ENCODE measurements at places on chromosomes 1 and 21.
A peak's percentile ranks its signal among the peaks of the same experiment; 100 is the strongest.

- peak; percentile 85 for DNase-seq
Measured at GRCh38 chr21:36487641-36488307, 7.9 kb upstream of the CLDN14 start.

DNA sequence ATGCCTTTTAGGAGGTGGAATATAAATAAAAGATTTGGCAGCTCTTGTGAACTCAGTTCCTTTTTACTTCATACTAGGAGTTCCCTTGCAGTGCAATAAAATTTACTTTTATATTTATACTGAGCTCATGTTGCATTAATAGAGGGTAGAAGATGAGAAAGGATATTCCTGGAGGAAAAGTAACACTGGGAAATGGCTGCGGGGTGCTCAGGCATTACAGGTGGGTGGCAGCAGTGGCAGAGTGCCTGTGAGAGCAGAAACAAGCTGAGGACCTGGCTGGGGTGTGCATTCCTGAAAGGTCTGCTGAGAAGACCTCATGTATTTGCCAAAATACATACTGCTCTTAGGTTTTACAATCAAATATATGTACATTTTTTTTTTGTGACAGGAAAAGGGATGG, 126.9 kb downstream of the COQ8A start:
- DNase-seq = no peak

DNA sequence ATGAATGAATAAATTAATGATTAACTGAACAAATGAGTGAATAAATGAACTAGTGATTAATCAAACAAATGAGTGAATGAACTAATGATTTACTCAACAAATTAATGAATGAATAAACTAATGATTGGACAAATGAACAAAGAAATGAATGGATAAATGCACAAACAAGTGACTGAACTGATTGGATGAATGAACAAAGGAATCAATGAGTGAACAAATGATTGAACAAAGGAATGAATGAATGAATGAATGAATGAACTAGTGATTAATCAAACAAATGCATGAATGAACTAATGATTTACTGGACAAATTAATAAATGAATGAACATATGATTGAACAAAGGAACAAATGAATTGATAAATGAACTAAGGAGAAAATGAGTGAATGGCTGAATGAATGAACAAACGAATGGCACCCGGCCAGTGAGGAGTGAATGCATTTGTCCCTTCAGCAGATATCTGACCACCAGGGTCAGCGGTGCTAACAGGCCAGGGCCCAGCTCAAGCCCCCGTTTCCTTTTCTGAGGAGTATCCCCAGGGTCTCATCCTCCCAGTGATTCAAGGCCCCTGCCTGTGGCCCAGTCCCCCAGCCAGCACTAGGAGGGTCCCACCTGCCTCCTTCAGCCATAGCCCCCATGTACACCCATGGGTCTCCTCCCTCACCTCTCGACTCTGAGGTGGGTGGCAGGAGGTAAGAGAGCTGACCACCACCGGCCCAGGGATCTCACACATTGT, 49.9 kb downstream of the WNT9A start:
- DNase-seq = peak; percentile 6

DNA sequence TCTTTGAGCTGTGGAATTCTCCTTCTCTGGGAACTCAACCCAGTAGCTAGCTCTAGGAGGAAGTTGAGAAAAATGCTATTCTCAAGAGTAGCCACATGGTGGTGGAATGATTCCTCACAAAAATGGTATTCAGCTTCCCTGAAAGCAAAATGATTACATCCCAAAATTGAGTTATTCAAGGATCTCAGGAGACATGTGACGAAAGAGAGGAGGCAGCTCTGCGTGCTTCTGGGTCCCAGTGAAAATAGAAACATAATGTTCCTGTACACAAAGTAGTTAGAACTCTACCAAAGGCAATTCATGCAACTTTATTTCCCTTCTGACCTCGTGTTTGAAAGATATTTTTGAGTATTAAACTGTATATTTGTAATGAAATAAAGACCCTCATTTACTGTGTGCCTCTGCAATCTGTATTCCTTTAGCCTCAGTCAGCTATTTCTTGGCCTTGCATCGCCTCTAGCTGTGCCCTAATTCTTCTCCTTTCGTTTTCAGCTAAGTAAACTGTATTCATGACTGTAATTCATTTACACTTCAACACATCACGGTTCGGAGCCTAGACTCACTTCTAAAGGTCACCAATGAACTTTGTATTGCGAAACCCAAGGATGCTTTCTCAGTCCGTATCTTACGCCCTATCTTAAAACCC, 167.3 kb downstream of the FASLG start:
- DNase-seq = no peak

DNA sequence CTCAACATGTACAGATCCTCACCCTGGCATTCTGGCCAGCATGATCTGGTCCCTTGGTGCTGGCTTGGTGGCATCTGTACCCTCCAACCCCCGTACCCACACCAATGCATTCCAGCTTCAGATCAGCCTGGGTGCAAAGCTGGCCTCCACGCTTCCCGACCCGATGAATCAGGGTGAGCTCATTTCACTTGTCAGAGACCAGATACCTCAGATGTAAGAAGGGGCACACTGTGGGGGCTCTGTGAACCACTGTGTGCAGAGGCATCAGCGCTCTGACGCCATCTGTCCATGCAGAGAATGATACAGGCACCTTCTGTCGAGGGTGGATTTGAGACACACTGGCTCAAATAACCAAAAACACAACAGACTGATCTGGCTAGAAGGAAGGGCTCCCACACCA, 76.6 kb downstream of the DMRTB1 start:
- no peak for DNase-seq

DNA sequence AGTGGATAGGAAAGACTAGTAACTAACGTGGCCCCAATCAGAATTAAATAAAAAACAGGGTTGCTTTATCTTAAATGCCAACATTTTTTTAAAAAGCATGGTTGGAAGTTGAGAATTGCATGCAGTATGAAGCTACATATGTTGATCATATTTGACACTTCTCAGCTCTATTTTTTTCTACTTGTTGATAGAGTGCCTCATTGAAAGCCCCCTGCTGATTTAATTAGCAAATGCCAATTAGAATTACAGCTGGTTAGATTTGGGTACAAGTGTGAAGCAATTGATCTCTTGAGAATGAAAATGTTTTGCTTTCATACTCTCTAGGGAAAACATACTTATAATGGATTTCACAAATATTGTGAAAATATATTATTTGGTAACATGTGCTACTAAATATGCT, 40.5 kb downstream of the CHD1L start:
- no peak for DNase-seq

DNA sequence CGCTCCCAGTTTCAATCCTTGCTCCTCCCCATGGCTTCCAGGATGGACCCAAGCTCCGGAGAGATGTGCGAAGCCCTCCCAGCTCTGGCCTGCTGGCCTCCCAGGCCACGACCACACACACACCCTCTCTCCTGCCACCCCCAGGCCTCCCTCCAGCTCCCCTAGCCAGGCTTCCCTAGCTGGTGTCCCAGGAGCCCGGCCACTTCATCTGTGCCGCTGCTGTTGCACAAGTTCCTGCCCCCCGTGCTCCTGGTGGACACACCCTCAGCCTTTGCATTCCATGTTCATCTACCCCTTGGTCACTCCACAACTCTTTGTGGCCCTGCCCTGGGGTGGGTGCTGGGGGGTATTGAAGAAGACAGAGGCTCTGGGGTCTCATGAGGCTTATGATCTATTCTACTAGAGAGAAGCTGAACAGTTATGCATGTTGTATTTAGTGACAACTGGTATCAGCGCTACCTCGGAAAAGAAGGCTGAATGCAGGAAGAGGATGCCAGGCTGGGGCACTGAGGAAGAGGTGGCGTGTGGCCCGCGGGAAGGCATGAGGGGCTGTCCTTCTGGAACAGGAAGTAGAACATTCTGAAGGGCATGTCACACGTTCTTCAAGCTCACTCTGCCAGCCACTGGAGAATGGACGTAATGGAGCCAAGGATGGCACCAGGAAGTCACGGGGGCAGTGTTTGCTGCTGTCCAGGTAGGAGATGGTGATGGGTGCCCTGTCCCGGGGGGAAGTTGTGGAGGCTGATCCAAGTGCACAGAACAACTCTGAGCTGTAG, 172.4 kb downstream of the PSMG1 start:
- DNase-seq = no peak

DNA sequence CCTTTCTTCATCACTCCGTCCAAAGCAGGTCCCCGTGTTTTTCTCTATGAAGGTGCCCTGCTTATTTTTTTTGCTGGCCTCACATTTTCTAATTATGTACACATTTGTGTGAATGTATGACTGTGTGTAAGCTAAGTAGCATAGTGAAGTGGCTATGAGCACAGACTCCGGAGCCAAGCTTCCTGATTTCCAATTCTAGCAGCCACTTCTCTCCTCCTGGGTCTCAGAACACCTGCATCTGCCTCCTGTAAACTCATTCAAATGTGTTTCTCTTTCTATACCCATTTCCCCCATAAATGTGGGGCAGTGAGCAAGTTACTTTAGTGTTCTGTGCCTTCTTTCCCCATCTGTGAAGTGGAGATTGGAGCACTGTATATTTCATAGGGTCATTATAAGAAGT, 2.1 kb downstream of the SLAMF6 start:
- no peak for DNase-seq

DNA sequence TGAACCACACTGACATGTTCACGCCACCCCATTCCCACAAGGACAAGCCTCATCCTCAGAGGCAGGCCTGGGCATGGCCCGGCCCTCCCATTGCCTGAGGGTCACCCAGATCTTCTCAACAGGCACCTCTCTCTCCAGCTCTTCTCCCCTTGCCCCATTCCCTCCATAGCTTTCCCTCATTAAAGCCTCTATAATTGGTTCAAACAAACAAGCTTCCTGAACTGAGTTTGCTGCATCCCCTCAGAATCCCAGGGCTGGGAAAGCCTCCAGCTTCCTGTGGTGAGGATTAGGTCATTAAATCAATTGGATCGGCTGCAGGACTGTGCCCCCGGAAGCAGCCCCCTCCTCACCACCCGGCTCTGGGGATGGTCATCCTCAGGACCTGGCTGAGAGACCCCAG, 18.9 kb downstream of the CTNNBIP1 start:
- no peak for DNase-seq

- peak; percentile 25 for DNase-seq
Measured at GRCh38 chr1:1205769-1206375, 520 bp downstream of the TNFRSF18 start.

DNA sequence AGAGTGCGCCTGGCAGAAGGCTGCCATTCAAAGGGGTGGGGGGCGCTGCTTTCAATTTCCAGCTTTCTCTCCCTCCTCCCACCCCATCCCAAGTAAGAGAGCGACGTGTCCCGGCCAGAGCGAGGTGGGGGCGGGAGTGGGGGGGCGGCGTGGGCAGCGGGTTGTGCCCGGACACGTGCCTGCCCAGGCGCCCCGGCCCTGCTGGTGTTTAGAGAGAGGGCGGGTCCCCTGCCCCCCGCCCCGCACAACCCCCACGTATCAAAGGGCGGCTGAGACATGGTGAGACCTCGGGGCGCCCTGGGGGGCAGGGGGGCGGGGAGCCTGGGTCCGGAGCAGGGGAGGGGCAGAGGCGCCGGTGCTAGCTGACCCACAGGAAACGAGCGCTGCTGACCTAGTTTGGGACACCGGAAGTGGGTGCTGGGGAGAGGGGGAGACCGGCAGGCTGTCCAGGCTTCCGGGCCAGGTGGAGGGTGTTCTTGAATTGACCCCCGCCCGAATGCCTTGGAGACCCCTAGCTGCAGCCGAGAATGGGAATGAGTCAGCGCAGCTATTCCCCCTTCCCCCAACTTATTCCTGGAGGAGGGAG, 1.3 kb downstream of the ZBTB7B start:
- peak; percentile 93 for DNase-seq

DNA sequence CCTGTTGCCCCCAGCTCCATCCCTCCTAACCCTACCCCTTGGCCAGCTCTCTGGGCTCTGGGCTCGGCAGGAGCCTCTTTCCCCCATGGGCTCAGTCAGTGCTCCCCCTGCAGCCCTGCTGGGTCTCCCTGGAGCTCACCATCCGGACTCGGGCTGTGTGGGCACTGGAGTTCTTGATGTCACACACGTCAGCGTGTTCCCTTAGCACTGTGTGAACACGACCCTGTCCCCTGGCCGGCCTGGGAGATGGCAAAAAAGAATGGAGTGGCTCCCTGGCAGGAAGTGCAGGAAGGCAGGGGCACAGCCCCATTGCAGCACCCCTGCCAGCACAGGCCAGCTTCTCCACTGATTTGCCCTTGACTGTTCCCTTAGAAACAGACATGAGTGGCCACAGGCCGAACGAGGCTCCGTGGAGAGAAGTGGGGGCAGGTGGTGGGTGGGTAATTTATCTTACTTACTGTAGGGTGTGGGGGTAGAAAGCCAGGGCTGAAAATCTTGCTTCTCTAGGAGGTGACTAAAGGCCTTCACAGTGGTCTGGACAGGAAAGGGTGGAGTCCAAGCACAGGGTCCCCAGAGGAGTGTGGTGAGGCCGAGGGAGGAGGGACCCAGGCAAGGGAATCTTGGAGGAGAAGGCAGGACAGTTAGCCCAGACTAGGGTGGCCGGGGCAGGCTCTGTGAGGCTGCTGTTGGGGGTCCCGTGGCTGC, 381.7 kb upstream of the VAMP3 start:
- no peak for DNase-seq

DNA sequence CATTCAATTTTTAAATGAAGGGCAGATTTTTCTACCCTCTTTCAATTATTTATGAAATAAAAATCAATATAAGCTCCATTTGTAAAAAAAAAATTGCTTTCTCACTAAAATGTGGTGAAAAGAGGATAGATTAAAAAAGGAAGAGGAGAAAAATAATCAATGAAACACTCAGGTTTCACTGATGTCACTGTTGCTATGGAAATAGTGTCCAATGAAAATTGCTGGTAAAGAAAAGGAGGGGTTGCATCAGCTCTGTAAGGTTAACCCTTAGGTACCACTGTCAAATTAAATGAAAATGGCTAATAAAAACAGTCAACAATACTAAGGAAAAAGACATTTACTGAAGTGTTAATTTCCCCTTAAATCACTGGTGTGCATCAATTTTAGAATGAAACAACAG, 91.6 kb upstream of the TTC39A start:
- DNase-seq = no peak

DNA sequence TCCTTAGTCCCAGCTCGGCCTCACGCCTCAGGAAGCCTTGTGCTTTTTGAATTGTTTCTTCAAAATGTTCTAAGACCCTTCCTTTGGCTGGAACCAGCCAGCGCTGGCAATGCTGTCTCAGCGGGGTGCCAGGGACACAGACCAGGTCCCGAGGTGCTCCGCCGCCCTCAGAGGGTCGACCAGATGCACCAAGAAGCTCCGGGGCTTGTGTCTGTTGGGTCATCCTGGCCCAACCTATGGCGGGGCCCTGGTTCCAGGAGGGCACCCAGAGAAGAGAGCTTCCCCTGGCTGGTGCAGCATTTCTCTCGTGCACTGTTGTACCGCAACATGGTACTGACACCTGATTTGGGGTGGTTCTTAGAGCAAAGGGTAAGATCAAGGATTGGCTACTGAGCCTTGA, 40.1 kb upstream of the BECN2 start:
- DNase-seq = no peak

DNA sequence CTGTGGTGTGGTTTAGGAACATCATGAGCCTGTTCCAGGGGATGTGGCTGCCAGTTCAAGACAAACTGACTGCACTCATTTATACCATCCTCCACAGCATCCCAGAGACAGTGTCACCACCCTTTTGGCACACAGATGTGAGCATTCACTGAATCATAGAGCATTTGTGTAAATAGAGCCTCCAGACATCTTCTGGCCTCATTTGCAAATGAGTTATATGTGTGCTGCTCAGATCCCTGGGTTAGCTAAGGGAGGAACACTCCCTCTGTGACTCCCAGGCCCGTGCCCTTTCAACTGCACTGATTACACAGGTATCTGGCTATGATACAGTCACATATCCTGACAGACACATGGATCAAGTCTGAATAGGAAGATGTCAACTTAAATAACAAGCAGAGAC, 351.5 kb upstream of the PLD5 start:
- DNase-seq = no peak

Measured in right lobe of liver (tissue), 6 donors.